Panc1 (cell line): ENCODE measurements at places on chromosomes 12 and 14. TPM values are rescaled to one million over a fixed set of nuclear protein-coding genes. Genes with fewer than 3 reads are reported as not detected.

NPFF gene
- not detected for total RNA-seq

DNA sequence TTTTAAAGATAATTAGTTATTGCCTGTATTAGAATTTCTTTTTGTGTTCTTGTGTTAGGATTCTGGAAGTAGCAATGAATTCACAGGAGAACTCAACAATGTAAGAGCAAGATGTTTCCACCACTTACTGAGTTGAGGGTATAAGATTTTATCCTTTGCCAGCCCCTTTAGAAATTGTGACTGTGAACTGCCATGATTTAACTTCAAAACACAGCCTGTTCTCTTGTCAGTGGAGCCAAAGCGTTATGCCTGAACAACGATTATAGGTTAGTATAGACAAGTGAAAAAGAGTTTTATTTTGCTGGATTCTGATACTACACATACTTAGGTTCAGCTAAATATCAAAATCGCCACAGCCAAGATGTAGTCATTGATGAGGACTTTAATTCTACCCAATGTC lies 101.6 kb downstream of the CRADD start:
- no peak for DNase-seq

GRCh38 chr14:98692832-98693231 lies 579.2 kb downstream of the BCL11B start:
- no peak for DNase-seq

CAPS2 gene
- 11.8 TPM for total RNA-seq

DNA sequence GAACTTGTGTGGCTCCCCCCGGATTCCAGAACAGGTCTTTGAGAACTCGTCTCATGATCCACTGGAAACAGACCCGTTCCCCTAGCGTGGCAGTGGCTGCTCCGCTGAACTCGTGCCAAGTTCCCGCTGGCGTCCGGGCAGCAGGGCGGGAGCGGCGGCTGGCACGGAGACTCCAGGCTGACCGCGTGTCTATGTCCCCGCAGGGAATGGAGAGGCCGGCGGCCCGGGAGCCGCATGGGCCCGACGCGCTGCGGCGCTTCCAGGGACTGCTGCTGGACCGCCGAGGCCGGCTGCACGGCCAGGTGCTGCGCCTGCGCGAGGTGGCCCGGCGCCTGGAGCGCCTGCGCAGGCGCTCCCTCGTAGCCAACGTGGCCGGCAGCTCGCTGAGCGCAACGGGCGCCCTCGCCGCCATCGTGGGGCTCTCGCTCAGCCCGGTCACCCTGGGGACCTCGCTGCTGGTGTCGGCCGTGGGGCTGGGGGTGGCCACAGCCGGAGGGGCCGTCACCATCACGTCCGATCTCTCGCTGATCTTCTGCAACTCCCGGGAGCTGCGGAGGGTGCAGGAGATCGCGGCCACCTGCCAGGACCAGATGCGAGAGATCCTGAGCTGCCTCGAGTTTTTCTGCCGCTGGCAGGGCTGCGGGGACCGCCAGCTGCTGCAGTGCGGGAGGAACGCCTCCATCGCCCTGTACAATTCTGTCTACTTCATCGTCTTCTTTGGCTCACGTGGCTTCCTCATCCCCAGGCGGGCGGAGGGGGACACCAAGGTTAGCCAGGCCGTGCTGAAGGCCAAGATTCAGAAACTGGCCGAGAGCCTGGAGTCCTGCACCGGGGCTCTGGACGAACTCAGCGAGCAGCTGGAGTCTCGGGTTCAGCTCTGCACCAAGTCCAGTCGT lies 1.5 kb downstream of the APOLD1 start:
- DNase-seq, result no peak

GRCh38 chr12:117069101-117069797 lies 30.0 kb downstream of the TESC start:
- DNase-seq, result no peak

KRT79 gene
- not detected for total RNA-seq

DNA sequence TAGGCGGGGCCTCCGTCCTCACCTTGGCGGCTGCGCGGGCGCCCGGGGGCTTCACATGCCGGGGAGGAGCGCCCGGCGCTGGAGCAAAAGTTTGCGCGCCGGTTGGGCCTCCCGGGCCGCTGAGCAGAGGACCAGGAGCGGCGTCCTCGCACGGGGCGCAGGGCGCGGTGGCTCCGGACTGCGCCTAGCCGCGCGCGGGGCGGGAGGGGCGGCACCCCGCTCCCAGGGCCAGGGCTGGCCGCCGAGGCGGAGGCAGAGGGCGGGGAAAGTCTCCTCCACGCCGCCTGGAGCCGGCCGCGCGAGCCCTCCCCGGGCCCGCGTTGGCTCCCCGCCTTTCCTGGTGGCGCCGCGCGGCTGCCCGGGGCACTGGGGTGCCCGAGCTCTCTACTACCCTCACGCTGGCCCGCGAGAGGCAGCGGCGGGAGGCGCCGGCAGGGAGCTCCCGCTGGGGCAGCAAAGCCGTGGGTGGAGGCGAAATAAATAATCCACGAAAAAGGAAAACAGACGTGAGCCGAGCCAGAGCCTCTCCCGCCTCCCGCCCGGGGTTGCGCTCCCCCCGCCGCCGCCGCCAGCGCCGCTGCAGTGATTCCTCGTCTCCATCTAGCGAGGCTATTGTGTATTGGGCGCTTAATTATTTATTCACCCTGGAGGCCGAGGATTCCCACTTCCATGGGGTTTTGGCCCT lies 400 bp upstream of the PRIMA1 start:
- no peak for DNase-seq

- no peak for DNase-seq
These were observed 15.8 kb upstream of the CFAP54 start for GRCh38 chr12:96473394-96474093.

GRCh38 chr12:46693034-46693433 lies 132.8 kb downstream of the SLC38A4 start:
- no peak for DNase-seq

BMP4 gene
- 0.87 TPM for total RNA-seq

GRCh38 chr12:127396734-127397133 lies 870.2 kb upstream of the TMEM132C start:
- DNase-seq, result no peak

DNA sequence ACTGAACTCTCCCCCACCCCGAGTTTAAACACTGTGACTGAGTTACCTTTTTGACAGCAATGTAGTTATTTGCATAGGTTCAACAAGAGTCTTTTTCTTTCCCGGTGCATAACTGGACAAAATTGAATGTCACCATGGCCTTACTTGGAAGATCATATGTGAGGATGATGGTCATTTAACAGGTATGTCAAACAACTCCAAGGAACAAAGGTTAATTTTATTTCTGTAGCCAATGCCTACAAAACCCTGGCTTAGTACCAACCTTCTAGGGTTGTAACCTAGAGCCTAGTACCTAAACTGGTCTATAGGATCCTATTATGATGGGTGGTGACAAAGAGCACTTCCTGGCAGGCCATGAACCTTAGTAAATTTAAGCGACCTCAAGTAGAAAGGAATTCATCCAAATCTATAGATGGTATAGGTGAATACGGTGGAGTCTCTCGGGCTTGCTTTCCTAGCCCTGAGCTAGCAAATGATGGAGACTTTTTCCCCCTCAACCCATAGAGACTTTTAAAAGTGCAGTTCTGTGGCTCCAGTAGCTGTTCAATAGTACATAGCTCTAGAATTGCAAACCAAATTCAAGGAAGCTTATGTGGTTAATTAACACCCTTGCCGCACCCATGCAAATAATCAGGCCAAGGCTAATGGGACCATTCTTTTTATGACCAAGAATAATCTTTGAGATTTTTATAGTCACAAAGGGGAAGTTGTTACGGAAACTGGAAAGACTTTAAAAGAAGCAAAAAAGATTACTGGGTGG lies 89.0 kb downstream of the SLC38A1 start:
- no peak for DNase-seq

DNA sequence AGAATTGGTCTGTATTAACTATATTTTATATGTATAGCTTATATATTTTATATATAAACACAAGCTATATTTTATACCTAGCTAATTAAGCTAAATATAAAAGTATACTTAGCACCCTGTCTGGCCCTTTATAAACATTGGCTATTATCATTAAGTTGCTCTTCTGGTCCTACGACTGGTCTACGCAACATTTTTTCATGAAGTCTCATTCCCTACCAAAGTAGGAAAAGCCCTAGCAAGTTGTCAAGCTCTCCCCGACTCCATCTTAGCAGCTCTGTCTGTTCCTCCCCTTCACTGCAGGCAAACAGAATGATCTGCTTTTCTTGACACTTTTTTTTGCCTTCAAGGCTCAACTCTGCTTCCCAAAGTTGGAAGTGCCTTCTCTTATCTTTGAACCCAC lies 36.7 kb upstream of the ELK3 start:
- DNase-seq, result no peak

GRCh38 chr14:79256380-79256779 lies 954.9 kb downstream of the DIO2 start:
- no peak for DNase-seq
